ENCODE measurements at places on chromosomes 1 and 21.

DNA sequence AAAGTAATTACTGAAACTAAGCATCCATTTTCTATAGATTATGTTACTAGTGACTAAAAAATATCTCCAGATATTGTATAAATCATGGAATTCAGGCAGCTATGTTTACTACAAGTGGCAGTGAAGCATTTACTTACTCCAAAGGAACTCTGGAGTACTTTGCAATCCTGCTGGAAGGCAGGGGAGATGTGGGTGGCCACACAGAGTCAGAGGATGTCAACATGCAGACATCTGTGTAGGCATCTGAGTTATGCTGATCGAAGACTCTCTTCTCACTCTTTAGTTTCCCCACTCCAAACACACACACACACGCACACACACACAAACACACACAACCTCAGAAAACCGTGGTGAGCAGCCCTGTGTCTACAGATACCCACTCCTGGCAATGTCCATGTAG is 112.9 kb downstream of the ST6GALNAC3 start:
- no peak for DNase-seq

GRCh38 chr1:66244429-66244828 is 289.5 kb upstream of the SGIP1 start:
- no peak for DNase-seq

GRCh38 chr1:235835226-235835625 is 31.5 kb downstream of the LYST start:
- no peak for DNase-seq

GRCh38 chr1:201261771-201262547 is 21.3 kb upstream of the PKP1 start:
- no peak for DNase-seq
